ENCODE measurements at places on chromosomes 2 and 18. TPM values are rescaled to one million over a fixed set of nuclear protein-coding genes. Genes with fewer than 3 reads are reported as not detected.

DNA sequence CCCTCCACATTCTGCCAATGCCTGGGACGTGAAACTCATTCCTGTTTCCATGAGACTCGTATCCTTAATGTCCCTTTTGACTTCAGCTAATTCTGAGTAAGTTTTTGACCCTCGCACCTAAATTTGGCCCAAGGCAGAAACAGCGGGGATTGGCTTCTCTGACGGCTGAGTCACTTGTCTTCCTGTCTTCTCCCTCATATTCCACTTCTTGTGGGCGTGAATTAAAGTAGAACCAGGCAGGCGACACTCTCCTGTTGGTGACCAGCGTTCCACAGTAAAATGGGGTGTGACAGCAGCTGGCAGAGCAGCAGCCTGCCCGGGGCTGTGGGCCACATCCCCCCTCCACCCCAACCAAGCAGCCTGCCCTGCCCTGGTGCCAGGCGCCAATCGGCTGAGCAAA is 15.5 kb downstream of the TTC32 start:
- no peak for DNase-seq

The FOXI3 gene
- total RNA-seq, result not detected

DNA sequence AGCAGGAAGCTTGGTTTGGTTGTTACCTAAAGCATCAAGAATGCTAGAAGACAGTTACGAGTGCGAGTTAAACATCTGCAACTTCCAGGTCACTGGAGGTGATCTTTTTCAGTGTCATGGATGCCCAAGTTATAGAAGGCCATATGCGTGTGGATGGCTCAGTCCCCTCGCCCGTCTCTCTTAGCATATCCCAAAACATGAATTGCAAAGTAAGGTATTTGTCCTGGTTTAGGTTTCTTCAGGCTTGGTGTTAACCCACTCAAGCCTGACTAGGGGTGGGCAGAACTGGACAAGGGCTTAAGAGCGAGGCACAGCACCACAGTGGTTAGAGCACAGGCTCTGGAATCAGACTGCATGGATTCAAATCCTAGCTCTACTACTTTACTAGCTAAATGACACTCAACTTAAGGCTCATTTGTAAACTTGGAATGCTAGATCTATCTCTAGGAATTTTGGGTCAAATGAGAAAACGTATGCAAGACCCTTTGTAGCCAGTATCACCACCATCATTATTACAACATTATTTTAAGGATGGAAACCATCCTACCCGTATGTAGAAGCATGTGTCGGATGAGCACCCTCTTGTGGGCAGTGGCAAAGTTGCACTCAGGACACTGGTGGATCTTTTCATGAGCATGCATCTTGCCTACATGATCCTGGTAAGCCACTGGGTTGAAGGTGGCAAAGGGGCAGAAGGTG is 11.2 kb downstream of the ZNF142 start:
- DNase-seq, result no peak

The SETBP1 gene
- 23.7 TPM for total RNA-seq

DNA sequence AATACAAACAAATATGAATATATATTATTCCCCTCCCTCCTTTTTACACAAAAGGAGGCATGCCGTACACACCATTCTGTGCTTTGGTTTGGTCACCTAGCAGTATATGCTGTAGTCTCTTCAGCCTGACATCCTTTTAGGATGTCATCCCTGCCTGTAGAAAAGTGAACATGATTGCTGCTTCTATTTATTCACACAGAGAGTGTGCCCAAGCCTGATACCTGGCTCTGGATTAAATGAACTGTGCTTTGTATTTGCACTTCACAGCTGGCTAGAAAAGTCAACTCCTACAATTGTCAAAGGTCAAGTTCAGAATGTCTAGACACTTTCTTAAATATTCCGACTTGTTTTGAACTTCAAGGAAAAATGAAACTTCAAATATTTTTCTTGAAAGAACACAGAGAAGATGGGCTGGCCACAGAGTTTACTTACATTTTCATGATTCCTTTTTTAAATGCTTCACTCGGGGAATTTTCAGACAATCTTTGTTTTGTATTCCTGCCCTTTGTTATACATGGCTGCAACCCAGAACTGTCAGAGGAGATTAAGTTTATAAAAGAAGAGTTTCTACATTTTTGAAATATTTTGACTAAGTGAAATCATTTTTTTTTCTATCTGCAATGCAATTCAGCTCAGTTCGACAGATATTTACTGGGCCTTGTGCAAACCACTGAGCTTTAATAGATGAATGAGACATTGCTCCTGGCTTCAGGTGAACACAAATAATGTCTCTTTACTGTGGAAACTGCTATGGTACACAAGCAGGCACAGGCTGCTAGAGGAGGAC is 33.5 kb downstream of the DAPL1 start:
- DNase-seq, result no peak

GRCh38 chr2:39419282-39420223 is 17.5 kb downstream of the MAP4K3 start:
- no peak for DNase-seq

DNA sequence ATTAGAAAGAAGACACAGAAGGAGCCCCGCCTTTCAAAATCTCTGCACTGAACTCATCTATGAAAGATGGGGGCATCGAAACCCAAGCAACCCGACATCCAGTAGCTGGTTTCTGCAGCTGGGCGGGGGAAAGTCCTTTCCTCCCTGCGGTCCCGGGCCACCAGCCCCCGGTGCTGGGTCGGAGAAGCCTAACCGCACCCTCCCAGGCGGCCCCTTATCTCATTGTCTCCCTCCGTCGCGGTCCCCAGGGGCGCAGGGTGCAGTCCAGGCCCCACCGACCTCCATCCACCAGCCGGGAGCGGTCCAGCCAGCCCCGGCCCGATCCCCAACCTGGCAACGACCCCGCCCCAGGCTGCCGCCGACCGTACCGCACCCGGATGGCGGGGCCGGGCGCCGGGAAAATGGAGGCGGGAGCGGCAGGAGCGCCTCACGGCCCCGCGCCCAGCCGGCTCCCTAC is 452 bp downstream of the RAPH1 start:
- no peak for DNase-seq

GRCh38 chr2:233976690-233977294 is 59.6 kb downstream of the TRPM8 start:
- peak; percentile 9 for DNase-seq

GRCh38 chr18:44958455-44958854 is 277.8 kb downstream of the SETBP1 start:
- DNase-seq, result no peak
